ENCODE measurements at places on chromosomes 11 and 22. TPM values are rescaled to one million over a fixed set of nuclear protein-coding genes. Genes with fewer than 3 reads are reported as not detected.

DNA sequence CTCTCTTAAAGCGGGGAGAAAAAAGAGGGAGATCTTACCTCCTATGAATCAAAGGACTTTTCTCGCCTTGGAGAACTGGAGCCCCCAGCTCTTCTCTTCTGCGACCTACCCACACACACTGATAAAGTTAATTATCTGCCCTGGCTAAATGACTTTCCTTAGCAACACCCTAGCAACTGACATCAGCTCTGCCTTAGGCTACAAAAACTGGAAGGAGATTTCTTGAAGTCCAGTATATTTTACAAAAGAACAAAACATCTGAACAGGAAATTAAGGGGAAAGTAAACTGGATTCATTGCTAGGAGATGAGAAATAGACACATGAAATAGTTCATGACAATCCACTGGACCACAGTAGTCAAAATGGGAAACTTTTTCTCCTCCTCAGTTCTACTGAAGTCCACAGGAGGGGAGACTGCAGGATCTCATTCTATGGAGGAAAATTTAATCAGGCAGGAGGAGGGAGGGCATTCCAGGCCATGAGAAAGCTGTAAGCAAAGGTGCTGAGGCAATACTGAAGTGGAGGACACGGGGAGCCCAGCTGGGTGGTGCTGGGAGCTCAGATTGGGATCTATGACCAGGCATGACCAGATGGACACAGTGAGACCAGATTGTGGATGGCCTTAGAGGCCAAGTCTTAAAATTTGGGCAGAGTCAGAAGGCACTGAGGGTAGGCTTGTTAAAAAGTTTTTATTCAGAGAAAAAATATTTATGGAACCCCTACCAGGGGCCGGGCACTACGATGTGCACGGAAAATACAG, 3.7 kb upstream of the SPON1 start:
- peak; percentile 26 for DNase-seq

CRYBA4 gene
- polyA plus RNA-seq: not detected

DNA sequence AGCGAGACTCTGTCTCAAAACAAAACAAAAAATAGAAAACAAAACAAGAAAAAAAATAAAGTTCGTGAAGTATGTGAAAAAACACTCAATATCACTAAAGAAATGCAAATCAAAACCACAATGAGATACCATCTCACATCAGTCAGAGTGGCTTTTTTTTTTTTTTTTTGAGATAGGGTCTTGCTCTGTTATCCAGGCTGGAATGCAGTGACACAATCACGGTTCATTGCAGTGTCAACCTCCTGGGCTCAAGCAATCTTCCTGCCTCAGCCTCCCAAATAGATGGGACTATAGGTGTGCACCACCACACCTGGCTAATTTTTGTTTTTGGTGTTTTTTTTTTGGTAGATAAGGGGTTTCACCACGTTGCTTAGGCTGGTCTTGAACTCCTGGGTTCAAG, 37.5 kb downstream of the ATG16L2 start:
- no peak for DNase-seq

DNA sequence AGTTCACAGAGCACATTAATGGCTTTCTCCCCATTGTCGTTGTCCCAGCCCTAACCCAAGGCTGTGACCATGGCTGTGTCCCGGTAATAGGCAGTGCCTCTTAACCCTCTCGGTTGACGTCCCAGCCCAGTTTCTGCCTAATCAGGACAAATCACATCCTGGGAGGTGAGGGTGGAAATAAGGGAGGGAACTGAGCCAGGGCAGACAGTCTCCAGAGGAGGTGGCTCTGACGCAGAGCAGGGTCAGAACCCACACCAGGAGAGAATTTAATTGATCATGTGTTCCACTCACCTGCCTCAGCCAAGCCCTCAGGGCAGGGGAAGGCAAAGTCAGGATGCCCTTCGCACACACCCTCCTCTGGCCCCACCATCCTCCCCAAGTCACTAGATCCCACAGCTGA, 17.0 kb downstream of the SLC43A1 start:
- no peak for DNase-seq

DNA sequence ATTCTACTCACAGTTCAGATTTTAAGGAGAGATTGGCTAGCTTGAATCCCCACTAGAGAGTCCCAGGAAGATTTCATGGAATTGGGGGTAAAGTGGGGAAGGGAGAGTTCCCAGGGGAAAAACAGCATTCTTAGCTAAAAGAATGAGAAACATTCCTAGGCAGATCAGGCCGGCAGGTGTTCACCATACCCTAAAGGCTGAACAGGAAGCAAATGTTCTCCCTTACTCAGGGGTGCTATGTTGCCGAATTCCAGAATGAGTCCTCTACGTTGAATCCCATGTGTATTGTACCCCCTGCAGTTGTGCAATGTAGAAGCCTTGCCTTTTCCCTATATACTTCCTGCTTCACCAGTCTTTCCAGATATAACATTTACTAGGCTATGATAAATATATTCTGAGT, 135.2 kb upstream of the NCAM1 start:
- DNase-seq: no peak

GRCh38 chr11:62508336-62509058, 38.1 kb downstream of the AHNAK start:
- DNase-seq: peak; percentile 65

RBMXL2 gene
- polyA plus RNA-seq: not detected

LMO2 gene
- 0.05 TPM for polyA plus RNA-seq

DNA sequence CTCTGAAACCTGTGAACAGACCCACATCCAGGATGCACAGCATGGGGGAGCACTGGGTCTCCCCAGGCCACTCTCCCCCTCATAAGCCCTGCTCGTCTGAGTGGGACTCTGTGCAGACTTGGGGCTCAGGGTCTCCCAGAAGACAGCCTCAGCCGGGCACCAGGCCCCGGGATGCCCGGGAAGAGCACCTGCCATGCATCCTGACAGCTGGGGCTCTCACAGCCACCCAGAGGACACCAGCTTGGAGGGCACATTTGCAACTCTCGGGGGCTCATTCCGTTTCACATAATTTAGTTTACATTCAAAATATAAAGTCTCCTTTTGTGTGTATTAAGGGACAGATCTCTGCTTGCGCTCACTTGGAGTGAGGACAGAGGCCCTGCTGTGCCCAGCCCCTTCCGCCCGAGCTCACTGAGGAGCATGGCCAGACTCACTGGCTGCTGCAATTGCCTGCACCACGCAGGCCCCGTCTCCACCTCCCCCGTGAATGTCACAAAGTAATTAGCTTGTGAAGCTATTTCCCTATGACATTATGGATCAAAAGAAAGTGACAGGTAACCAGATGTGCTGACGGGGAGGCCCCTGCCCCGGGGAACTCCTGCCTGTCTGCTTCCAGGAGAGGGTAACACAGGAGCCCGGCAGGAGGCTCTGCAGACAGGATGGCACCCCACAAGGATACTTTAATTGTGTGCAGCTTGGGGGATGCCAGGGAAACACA, 275.6 kb downstream of the BRD1 start:
- DNase-seq: no peak

CNTN5 gene
- polyA plus RNA-seq: not detected

DNA sequence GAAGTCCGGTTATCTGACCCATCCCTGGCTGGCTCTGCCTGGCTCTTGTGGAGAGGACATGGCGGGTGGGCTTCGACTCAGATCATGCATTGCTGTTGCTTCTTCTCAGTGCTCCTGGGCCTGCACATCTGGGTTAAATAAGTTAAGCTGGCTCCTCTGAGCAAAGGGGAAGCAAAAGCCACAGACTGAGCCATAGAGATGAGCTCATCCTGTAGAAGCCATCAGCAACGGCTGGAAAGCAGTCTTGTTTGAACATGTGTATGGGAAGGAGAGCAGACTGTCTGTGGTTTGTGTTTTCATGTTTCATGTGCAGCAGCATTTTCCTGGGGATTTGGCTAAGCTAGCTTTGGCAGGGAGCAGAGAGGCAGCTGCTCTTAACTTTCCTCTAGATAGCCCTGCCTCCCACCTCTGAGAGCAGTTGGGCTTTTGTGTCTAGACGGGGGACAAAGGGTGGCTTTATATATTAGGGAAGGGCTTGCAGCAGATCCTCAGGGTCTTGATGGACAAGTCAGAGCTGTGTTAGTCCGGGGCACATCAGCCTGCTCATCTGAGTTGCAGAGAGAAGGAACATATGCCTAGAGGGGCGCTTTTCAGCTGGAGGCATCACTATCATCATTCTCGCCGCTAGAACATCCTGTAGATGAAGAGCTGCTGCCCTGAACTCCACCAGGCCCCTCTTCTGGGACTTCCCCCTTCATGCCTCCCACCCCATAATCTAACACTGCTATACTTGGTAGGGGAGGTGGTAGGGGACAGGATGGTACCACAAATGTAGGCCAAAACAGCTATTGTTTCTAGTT, 14.9 kb downstream of the DCPS start:
- peak; percentile 46 for DNase-seq

DNA sequence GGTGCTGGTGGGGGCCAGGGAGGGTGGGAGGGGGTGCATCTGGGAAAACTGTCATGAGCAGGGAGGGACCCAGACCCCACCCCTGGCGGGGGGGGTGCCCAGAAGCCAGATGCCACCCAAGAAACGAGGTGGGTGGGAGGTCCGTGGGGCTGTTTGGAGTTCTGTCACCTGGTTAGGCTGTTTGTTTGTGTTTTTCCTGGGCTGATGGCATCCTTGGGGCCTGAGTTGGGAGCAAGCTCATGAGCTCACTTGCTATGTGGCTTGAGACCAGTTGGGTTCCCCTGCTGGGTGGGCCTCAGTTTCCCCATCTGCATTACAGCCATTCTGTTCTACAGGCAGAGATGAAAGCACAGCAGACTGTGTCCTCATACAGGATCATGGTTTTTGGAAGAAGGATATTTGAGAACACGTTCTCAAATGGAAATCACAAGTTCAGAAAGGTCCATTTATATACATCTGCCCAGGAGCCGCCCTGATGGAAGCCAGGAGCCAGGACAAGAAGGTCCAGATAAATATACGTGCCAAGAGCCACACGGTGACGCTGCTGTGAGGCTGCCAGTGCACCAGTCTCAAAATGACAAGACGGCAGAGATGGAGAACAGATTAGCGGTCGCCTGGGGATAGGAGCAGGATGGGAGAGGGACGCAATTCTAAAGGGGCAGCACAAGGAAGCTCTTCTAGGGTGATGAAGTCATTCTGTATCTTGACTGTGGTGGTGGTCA, 312.9 kb downstream of the MN1 start:
- DNase-seq: peak; percentile 84

GRCh38 chr11:2301631-2302305, at the start of the genes C11orf21 and TSPAN32:
Gene C11orf21 (minus strand): TSS chr11:2301918. CDS start chr11:2301808, 110 bp downstream.
Gene TSPAN32 (plus strand): TSS chr11:2302013. CDS start chr11:2302150, 137 bp downstream.
- no peak for DNase-seq

RFPL1 gene
- polyA plus RNA-seq: not detected

BEST1 gene
- polyA plus RNA-seq: 0.30 TPM

RCOR2 gene
- polyA plus RNA-seq: 1.4 TPM

DNA sequence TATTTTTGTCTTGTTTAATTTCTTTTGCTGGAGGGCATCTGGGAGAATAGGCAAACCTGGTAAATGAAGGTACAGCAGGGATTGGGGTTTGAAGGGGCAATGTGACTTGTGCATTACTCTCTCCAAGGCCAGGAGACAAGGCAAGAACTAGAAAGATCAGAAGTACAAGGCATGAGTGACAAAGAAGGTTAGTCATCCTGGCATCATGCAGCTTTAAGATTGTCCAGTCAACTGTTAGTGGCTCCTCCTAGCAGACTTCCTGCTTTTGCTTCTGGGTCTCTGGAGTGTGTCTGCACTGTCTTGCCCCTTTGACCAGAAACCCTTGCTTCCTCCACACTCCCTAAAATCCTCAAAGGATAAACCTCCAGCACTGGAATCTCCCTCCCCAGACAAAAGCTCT, 27.2 kb upstream of the GLYATL1 start:
- DNase-seq: no peak

- DNase-seq: no peak
These were observed 4.0 kb downstream of the FXYD6 start for GRCh38 chr11:117872420-117872961.

POU2AF1 gene
- polyA plus RNA-seq: 0.05 TPM

OR4A16 gene
- polyA plus RNA-seq: not detected

DNA sequence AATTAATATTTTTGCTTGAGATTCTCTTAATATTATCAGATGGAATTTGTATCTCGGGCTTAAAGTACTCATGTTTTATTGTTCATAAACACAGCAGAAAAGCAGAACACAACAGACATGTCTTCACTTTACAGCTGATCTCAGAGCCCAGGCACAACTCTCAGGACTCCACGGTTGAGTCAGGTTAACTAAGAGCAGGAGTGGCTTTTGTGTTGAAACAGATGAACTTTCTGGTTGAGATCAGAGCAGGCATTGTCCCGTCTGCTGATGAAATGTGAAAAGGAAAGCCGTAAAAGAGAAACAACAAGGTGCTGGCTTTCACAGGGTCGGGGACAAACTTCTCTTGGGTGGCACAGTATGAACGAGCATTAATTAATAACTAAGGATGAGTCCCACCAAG, 49.0 kb downstream of the JHY start:
- DNase-seq: no peak

DNA sequence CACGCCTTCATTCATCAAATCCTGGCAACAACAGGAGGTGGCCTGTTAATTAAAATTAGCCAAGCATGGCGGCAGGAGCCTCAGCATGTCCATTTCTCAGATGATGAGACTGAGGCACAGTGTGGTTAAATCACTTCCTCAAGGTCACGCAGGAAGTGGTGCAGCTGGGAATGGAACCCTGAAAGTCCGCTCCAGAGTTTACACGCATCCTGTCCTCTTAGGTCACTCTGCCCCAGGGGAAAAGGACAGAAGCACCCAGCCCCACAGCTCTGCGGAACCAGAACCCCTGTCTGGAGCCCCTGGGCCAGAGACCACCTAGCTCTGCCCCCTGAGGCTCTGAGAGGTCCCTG, 19.6 kb downstream of the RPL3 start:
- DNase-seq: no peak

OR51B4 gene
- polyA plus RNA-seq: 0.07 TPM

DNA sequence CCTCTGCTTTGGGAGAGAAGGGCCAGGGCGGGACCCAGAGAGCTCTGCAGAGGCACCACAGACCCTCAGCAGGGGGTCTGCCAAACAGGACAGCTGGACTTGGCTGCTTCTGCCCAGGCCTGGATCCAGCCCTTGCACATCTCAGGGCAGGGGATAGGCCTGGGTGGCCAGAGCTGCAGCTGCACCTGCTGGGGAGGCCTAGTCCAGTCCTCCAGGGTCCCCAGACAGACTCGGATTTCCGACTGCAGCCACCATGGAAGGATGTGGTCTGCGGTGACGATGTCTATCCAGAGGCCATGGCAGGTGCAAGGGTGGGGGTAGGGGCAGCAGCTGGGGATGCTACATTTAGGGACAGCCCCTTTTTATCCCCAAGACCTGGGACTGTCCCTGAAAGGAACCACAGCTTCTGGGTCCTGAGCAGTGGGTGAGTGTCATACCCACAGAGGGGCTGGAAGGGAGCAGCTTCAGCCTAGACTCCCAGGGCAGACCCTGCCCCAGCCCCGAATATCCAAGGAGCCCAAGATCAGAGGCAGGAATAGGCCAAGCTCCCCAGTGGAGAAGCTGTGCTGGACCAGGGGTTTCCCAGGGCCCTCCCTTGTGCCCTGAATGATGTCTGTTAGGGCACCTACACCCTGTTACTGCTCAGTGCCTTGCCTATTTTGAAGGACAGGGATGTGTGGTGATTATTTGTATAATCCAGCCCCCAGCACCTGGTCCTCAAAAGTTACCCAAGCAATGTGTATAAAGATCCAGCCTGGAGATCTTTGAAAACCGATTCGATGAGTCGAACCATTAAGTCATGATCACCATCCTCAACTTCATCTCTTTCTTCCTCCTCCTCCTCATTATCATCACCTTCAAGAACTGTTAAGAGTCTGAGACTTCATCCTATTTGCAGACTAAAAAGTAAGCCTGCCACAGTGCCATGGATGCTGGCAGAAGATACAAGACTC, 2.5 kb upstream of the IGLL5 start:
- DNase-seq: no peak

CEND1 gene
- polyA plus RNA-seq: 3.6 TPM
